Esophagus squamous epithelium (tissue), 5 donors: ENCODE measurements at places on chromosomes 3 and 15.

DNA sequence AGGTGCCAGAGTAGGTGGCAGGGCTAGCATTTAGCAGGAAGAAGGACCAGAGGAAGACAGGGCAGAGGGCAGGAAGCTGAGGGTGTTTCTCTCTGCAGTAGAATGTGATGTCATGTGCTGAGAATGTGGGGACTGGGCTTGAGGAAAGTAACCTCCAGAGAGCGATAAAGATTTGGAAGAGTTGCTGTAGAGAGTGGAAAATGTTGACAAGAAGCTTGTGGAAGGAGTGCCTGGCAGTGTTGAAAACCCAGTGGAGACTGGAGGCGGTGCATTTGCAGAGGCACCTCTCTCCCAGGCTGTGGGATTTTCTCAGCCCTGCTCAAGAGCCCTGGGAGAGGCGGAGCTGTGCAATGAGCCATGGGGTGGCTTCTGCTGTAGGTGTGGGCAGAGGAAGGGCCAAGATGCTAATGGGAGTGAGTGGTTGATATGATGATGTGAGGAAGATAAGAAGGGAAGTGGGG lies 54.8 kb downstream of the MESD start:
- DNase-seq: no peak

DNA sequence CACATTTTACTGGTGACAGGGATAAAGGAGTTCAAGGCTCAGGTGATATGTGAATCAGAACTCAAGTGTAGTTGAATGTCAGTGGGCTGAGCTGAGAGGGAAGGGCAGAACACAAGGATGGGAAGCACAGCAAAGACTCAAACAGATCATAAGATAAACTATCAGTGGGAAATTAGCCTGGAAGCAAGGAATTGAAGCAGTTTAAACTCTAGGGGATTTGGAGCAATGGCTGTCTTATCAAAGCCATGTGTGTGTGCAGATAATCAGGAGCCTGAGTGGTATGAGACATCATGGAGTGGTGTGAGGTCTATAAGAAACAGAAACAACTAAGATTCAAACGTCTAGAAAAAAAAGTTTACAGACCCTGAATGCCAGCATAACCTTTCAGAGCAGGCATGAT lies 634.6 kb downstream of the AGBL1 start:
- no peak for DNase-seq

DNA sequence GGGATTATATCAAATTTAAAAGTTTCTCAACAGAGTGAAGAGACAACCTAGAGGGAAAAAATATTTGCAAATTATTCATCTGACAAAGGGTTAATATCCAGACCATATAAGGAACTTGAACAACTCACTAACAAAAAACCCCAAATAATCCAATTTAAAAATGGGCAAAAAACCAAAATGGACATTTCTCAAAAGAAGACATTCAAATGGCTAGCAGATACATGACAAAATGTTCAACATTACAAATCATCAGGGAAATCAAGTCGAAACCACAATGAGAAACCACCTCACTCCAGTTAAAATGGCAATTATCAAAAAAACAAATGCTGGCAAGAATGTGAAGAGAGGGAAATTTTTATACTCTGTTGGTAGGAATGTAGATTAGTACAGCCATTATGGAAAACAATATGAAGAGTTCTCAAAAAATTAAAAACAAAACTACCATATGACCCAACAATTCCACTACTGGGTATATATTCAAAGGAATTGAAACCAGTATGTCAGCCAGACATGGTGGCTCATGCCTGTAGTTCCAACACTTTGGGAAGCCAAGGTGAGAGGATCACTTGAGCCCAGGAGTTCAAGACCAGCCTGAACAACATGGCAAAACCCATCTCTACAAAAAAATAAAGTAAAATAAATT lies 88.5 kb downstream of the CSNK1G1 start:
- no peak for DNase-seq

DNA sequence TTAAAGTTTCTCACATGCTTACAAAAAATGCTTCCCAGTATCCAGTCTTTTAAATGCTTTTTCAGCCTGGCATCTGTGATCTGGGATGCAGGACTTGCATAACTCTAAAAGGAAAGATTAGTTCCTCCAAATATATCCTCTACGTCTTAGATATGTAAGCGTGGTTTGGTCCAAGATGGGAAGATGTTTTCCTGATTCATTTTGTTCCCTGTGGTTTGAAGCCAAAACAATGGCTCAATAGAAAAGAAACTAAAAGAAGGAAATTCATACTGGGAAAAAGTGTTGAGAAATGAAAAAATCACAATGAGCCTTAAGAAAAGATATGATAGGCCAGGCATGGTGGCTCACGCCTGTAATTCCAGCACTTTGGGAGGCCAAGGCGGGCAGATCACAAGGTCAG lies 1002.8 kb downstream of the NAALADL2 start:
- no peak for DNase-seq

DNA sequence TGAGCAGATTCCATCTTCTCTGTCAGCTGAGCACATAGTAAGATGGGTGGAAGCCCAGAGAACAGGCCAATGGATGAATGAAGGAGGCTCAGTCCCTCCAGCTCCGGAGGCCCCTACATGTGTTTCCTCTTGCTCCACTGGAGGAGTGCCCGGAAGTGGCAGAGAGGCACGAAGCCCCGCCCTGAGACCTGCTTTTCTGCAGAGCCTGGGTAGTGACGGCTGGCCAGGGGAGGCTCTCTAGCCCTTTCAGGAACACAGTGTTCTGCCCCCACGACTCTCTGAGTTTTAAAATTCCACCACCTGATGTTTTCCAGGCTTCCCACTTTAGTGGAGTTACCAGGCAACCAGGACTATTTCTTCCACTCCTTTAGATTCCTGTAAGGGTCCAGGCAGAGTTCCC lies 149.4 kb upstream of the SLC6A11 start:
- DNase-seq: no peak

DNA sequence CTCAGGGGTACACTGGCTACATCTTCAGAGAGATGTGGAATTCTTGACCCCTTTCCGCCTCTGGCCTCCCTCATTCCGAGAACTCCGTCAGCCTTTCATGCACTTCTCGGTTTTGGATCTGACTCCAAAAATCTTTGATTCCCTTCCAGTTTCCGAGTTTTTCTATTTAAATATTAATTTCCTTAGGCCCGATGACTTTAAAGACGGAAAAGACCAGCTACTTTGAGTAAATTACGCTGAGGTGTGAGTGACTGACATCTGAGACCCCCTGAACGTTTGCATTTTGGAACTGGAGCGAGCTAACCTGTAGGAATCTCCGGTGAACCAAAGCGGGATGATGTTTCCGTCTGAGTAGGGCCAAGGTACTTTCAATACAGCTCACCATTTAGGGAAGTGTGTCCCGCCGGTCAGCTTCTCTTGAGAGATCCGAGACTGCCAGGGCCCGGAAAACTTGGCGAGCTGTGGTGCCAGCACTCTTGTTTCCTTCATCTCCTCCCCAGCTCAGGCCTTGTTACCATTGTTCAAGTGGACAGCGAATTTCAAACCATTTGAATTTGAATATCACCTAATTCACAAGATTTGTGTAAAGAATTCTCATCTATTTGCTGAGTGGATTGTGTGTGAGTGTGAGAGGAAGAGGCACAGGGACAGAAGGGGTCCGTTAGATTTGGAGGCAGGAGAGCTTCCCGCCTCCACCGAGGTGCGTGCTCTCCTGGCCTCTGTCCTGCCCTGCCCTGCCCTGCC lies 5.4 kb downstream of the SOX14 start:
- no peak for DNase-seq

GRCh38 chr3:171860830-171861535 lies 17.8 kb downstream of the TMEM212 start:
- no peak for DNase-seq

- no peak for DNase-seq
These were observed 33.9 kb downstream of the PFN2 start for GRCh38 chr3:149936812-149937230.

- DNase-seq: no peak
These were observed 173.3 kb downstream of the SEMA6D start for GRCh38 chr15:47890397-47891150.

DNA sequence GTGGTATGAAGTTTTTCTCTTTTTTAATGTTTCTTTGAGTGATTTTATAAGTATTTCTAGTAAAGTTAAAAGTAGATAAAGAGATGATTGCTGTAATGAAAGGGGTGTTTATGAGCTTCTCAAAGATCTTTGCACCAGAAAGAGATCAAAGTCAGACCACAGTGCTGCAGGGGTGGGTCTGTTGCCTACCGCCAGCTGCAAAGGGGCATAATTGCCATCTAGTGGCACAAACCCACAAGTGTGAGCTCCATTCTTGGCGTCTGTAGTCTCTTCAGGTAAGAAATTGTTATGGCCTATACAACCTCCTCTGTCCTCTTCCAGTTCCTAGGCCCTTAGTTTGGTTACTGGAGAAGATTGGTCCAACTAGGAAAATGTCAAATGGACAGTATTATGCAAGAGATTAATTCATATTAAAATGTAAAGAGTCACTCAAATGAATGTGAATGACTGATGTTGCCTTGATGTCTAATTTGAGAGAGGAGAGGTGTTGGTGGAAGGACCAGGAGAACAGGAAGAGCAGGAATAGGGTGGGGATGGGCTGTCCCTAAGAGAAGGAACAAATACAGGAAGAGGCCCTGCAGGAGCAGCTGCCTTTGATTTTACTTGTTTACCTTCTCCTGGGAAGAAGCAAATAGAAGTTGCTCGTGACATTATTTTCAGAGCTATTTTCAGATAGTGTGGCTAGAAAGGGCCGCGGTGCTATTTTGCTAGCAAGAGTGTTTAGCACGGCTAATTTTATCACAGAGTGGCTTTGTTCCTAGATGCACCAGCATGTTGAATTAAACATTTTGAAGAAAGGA lies 53.0 kb upstream of the GSK3B start:
- no peak for DNase-seq

- no peak for DNase-seq
These were observed 30.0 kb downstream of the TLE3 start for GRCh38 chr15:70067681-70068080.

DNA sequence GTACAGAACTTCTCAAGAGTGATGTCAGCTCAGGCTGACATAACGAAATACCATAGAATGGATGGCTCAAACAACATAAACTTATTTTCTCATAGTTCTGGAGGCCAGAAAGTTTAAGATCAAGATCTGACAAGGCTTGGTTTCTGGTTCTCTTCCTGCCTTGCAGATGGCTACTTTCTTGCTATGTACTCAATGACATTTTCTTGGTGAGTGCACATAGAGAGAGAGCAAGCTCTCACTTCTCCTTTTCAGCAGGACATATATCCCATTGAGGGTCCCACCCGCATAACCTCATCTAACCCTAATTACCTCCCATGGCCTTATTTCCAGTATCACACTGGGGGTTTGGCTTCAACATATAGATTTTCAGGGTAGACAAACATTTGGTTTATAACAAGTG lies 1072.1 kb downstream of the PLOD2 start:
- DNase-seq: no peak

GRCh38 chr15:49036650-49037545 lies 9.3 kb downstream of the SECISBP2L start:
- no peak for DNase-seq

DNA sequence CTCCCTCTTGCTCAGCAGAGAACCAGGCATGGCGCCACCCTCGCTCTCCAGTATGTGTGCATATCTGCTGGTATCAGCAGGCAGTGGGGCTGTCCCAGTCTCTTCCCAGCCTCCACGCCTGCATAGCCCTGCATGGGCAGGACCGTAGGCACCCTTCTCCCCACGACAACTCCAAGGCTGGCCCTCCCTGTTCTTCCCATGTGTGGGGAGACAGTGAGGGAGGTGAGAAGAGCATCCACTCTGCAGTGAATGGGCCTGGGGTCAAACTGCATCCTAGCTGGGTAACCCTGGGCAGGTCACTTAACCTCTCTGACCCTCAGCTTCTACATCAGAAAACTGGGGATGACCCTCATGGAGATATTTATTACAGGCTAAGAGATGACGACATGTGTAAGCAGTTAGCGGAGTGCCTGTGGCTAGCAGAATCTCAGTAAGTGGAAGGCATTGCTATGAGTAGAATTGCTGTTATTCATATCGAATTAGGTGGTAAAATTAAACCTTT lies 13.3 kb upstream of the SSUH2 start:
- DNase-seq: no peak

DNA sequence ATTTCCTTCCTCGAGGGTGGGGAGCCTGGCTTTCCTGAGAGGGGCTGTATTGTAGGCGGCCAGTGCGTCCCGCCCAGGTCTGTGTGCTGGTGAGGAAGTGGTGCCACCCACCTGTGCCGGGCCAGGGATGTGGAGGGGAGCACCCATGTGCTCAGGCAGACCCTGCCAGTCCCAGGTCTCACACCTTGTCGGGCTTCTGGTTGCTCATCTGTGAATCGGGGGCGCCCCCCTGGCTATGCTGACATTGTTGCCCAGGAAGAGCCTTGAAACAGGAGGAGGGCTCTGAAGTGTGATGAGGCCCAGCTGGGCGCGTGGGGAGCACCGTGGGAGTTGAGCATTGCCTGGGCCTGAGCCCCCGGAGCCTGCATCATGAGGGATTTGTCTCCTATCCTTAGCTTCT lies 4.8 kb downstream of the FBLN2 start:
- no peak for DNase-seq

GRCh38 chr15:99279827-99280226 lies 28.5 kb downstream of the LRRC28 start:
- DNase-seq: no peak

- no peak for DNase-seq
These were observed 237.7 kb downstream of the SLCO3A1 start for GRCh38 chr15:92091155-92091734.

DNA sequence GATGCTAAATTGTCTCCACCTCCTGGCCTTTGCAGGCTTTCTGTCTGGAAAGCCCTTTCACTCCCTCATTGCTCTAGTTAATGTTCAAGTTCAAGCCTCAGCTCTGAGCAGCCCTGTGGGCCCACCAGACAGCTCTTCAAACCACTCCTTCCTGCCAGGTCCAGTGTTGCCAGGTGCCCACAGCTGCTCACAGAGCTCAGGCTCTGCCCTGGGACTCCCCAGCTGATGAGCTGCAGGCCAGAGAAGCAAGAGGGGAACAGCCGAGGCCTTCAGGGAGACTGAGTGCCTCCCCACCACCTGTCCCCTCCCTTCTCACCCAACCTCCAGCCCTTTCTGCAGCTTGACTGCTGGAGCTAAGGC lies 1.3 kb upstream of the ZBTB47 start:
- no peak for DNase-seq

DNA sequence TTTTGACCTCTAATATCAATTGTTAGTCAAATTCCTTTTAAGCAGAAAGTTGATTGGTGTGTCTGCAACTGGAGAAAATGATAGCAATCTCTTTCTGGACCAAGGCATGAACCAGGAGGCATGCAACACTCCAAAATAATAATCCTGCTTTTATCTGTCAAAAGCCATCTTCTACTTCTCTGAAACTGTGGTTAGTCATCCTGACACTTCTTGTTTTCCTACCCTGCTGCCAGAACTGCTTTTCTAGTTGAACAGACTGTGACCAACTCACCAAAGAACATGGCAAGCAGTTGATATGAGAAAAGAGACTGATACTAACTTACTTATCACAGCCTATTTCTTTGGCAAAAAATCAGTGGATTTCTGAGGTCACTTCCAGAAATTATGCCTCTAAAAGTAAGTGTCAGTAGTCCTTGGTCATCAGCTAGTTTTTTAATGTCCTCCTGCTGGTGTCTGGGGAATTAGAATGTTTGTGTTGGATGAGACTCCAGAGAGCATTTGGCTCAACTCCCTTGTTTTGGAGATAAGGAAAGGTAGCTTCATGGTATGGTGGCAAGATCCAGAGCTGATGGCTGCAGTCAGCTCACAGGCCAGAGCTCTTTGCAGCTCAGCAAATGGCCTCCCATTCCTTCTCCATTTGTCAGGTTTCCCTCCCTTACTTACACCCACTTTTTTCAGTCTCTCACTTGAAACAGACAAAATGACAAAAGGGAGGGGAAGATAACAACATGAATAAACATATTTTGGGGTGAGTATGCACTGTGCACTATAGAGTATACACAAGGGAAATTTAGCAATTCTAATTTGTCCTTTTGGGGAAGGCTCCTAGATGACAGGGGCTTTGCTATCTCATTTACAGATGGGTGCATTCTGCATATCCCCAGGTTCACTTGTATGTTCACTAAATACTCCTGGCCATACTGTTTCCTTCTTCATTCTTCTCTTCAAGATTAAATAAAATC lies 7.0 kb downstream of the CRYGS start:
- no peak for DNase-seq
